ENCODE measurements at places on chromosomes 5 and 9.

DNA sequence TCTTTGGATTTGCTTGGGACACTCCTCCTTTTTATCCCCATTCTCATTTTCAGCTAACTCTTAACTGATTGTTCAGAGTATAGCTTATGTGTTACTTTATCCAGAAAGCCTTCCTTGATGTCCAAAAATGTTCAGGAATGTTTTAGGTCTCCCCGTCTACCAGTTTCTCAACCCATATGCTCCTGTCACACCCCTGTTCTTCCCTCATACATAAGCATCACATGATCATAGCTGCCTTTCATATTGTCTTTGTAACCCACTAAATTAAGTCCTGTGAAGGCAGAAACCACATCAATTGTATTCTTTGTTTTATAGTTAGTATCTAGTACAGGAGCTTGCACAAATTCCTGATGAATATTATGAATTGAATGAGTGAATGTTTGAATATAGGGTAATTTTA, 321.9 kb upstream of the ACTBL2 start:
- DNase-seq = no peak

DNA sequence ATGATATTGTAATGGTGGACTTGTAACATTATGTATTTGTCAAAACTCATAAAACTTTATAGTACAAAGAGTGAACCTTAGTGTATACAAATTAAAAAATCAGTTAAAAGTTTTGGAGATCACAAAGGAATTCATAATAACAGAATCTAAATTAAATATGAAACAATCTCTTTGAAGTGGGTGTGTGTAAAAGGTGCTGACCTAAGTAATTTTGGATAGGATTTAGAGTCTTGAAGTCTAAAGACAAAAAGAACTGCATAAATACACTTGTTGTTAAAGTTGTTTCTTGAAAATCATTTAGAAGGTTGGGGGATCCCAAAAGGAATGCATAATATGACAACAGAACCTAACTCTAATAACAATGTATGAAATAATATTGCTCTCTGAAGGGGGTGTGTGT, 295.5 kb downstream of the PRR16 start:
- DNase-seq = no peak

- no peak for DNase-seq
Measured at GRCh38 chr9:125280945-125281344, 19.3 kb downstream of the GAPVD1 start.

DNA sequence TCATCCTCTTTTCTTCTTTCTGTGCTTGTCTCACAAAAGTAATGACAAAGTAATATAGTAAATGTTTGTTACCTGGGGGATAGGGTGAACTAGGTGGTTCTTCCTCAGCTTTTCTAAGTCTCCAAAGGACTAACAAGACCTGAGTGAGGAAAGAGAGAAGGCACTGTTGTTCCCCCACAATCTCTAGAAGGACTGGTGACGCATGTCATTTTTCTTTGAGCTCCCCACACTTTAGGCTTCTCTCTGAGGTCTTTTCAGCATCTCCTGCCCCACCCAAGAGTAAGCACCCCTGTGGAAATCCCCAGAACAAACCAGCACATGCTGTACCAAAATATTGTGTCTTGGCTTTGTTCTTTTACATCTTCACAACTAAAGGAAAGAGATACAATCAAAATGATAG, 2.4 kb upstream of the IL7R start:
- DNase-seq = no peak

- no peak for DNase-seq
Measured at GRCh38 chr5:32754284-32754683, 43.2 kb downstream of the NPR3 start.

- no peak for DNase-seq
Measured at GRCh38 chr9:112712678-112713077, 5.2 kb downstream of the INIP start.

DNA sequence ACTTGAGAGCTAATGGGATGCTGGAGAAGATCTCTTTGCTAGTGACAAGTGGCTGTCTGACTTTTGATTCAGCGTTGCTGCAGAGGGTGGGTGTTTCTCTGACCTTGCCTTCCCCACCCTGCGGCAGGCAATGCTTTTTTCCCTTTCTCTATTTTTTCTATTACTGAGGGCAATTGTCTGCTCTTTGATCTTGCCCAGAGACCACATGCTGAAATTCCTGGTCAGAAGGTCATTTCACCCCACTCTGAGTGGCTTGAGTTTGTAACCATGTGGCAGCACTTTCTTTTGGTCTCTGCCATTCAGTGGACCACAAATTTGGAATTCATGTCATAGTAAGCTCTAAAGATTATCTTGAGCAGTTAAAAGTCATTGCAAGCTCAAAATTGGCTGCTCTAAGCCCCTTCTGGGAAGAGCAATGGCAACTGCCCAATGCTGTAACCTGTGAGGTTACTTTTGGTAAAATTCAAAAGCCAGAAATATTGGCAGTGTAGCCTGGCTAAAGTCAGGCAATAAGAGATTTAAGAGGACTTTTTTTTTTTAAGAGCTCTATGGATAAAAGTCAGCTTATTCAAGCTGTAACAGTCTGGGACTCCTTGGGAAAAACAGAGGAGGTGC, 30.4 kb upstream of the MTMR12 start:
- DNase-seq = no peak

- DNase-seq = peak; percentile 95
Measured at GRCh38 chr5:80181618-80182211, 74.1 kb downstream of the SERINC5 start.

DNA sequence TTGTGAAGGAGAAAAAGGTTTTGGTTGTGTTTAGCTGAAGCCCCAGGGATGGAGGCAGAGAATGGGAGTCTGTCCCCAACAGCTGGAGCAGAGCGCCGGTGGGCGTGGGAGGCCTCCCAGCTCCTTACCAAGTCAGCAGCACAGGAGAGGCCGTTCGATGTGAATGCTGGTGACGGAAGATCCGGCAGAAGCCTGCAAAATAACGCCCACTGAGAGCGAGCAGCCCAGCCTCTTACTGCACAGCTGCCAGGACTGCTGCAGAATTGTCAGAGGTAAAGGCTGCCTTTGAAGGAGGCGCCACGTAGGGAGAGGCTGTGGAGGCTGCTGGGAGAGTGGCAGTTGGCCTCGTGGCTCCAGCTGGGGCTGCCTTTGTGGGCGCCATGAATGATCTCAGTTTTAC, 26.2 kb downstream of the ANGPTL2 start:
- no peak for DNase-seq

DNA sequence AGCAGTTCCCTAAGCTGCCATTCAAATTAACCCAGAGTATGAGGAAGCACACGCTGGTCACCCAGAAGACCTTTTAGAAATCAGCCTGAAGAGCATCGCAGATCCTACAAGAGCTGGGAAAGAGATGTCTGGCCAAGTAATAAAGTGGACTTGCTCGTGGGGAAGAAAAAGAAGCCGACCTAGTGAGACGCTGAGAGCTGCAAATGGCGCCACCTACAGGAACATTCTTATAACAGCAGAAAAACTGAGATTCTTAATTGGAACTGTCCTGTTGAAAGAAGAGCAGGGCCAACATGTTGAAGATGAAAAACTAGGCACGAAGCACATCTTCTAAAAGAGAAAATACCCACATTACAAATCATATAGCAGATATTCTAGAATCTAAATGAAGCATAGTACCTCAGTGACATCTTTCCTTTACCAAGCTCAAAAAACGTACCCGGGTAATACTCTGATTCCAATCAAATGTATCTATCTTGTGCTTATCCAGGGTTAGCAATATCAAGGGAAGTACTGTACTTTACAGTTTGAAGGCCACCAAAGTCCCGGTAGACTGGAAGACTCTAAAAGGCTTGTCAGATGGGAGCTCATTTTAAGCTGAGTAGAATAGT, 3.9 kb upstream of the GNAQ start:
- DNase-seq = peak; percentile 94

DNA sequence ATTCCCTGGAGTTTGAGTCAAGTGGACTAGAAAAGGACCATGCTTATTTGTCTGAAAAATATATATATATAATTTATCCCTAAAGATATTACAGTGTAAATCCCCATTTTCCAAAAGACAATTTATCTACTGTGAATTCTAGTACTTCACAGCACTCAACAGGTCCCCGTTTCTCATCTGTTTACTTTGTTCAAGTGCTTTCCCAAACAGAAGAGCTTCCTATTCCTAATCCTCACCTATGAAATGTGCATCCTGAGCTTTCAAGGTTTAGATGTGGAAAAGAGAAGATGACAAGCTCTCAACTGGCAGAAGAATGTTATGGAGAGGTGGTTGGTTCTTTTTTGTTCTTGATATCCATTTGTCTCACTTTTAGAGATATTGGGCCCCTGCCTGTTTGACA, 401.6 kb upstream of the ZNF608 start:
- no peak for DNase-seq

DNA sequence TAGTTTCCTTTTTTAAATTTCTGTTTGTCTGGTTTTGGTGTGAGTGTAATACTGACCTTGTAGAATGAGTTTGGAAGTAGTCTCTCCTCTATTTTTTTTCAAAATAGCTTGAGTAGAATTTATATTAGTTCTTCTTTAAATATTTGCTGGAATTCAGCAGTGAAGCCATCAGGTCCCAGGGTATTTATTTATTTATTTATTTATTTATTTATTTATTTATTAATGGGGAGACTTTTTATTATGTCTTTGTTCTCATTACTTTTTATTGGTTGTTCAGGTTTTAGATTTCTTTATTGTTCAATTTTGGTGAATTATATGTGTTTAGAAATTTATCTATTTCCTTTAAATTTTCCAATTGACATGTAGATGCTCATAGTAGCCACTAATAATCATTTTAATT, 875.8 kb upstream of the COX7C start:
- DNase-seq = no peak

DNA sequence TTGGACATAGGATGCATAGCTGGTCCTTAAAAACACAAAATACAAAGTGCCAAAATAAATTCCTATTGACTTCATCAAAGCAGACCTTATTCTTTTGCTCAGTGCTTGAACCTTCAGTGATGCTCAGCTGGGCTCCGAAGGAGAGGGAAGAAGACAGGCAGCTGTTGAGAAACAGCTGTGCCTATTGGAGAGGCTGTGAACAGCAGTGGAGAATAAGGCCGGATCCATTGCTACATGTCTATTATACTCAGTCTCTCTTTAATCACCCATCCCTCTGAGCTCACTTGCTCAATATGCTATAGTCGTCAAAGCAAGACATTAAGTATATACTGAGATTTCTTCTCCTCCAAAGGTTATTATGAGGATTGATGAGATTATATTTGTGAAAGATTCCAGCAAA, 174.4 kb downstream of the CHSY3 start:
- DNase-seq = no peak

- DNase-seq = no peak
Measured at GRCh38 chr5:180441564-180442051, 52.6 kb upstream of the CNOT6 start.

DNA sequence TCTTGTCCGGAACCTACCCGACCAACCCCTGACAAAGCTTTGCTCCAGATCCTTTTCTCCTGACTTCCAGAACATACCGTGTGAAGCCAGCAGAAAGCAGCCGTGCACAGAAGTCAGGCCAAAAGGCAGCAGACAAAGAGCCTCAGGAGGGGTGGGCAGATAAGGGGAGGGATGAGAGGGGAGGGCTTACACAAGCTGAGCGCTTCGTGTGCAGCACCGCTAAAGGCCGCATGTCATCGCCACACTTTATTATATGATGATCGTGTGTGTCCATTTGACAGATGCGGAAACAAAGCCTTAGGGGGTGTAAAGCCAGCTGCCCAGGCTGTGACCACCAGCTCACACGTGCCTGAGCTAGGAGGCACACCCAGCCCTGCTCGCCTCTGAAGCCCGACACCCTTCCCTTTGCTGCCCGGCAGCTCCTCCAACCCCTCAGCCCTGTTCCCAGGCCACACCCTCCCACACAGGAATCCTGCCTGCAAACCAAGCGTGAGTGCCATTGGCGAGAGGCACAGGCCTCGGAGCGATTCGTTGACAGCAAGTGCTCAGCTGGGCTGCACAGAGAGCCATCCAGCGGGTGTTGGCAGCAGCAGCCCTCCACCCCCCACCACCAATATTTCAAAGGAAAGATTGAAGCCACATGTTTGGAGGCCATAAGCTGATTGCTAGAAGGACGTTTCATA, 170.5 kb upstream of the SMIM23 start:
- DNase-seq = no peak

DNA sequence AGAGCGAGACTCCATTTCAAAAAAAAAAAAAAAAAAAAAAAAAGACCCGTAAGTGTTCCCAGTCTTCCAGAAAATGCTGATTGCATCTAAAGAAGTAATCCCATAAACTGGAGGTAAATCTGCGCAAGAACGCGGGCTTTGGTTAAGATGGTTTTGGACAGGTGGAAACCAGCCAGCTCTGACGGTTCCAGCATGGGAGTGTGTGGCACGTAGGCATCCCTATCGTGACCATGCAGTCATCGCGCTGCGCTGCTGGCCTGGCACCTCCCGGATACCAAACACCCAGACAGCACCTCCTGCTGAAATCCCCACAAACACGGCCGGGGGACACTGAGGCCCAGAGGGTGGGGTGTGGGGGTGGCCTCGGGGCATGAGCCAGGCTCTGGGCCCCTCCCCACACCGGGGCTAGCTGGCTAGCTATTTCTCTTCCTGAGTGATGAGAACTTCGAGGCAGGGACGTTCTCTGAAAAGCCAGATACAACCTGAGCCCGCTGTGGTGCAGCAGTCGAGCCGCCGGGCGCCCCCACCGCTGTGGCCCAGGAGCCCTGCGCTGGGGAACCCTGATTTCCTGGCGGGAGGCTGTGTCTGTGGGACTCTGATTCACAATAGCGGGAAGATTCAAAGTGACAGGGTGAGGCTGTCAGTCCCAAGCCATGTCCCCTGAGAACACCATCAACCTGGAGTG, 32.2 kb upstream of the NOTCH1 start:
- no peak for DNase-seq

GRCh38 chr5:95919658-95920057, 42.0 kb downstream of the ELL2 start:
- DNase-seq = peak; percentile 27

- no peak for DNase-seq
Measured at GRCh38 chr9:16825331-16825725, 45.1 kb downstream of the BNC2 start.

DNA sequence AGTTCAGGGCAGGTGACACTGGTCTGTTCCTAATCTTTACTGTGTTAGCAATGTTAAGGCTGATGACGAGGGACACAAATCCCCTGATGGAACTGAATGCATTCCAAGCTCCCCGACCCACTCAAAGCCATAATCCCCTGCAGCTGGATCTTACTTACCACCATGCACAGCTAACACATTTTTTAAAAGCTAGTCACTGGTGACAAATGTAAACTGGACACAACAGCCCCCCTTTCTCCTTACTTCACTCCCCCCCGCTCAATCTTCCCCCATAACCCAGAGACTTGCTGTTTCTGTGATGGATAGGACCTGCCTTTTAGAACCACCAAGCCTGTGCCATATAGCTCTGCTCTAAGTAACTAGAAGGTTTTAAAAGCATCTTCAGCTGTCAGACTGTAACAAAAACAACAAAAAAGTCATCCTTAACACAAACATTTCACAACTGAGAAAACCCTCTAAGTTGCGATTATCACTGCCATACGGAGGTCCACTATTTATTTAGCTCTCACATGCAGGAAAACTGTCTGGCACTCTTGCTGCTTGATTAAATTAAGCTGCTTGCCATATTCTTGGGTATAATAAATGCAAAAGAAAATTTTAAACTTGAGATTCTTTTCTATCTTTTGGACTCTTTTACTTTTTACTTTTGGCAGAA, 44.4 kb downstream of the BNC2 start:
- no peak for DNase-seq
